ENCODE measurements at places on chromosomes 12 and 14.

- DNase-seq = no peak
Observed at GRCh38 chr12:71671816-71672215, 7.7 kb downstream of the THAP2 start.

DNA sequence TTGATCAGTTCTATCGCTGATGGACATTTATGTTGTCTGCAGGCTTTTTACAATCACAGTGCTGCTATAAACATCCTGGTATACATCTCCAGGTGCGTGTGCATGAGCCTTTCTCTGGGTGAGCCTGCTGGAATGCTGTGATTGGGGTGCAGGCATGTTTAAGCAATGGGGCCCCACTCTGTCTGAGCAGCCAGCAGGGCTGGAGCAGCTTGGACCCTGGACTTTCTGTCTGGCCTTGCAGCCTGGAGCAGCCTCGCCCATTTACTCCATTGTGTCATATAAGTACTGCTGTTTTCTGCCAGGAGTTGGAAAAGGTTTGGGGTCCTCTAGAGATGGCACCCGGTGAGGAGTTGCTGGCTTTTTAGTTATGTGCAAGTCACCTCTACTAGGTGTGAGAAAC, 199.0 kb downstream of the KIF26A start:
- no peak for DNase-seq

- DNase-seq = no peak
Observed at GRCh38 chr12:31431721-31432240, 105.8 kb upstream of the SINHCAF start.

GRCh38 chr12:80714846-80715245, 1.9 kb upstream of the MYF5 start:
- no peak for DNase-seq

- no peak for DNase-seq
Observed at GRCh38 chr14:49926803-49927202, 33.9 kb downstream of the ARF6 start.

DNA sequence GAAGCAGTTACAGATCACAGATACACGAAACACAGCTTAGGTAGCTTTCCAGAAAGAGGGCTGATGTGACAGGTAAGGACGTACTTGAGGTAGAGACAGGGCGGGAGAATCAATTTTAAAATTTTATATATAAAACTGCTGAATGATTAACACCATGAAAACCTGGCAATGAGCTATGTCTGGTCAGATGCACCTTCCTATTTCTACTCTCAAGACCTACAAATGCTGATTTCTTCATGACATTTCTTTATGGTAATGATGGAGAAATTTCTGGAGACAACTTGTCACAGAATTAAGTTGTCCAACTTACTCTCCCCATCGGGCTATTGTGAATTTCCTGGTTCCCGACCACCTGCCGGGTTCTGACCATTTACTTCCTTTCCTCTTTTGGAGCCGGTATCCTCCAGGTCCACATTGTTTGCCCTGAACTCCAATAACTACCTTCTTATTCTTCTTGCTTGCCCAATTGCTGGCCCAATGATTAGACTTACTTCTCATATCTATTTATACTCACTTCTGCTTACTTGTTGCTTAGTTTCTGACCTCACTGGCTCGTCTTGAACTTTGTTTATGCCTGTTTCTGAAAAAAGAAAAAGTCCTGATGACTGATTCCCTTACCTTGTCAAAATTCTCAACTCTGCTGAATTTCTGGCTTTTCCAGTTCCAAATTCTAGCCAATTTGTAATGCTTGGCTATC, 12.8 kb upstream of the ATP2B1 start:
- no peak for DNase-seq

DNA sequence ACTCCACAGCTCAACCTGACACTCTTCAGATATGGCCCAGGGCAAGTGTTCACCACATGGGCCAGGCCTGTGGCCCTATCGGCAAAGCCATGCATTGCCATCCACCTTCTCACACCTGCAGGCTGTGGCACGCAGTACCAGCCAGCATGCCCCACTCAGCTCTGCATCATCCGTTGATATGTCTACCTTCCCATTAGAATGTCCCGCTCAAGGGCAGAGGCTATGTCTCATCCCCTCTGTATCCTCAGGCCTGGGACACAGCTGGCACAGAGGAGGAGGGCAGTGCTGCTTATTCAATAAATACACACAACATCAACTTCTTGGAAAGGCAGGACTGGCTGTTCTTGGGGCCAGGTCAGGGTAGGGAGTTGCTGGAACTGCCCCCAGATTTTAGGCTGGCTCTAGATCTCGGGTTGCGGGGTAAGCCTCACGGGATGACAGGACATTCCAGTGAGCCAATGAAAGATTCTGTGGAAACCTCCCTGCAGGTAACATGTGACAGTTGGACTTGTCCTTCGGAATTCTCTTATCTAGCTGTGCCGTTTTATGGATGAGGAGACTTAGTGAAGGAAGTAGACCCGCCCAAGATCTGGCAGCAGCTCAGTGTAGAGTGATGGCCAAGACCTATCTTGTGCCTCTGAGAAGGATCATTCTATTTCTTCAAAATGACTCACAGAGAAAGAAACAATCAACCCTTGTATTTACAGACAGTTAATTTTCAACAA, 25.6 kb downstream of the SYNE3 start:
- DNase-seq = no peak

DNA sequence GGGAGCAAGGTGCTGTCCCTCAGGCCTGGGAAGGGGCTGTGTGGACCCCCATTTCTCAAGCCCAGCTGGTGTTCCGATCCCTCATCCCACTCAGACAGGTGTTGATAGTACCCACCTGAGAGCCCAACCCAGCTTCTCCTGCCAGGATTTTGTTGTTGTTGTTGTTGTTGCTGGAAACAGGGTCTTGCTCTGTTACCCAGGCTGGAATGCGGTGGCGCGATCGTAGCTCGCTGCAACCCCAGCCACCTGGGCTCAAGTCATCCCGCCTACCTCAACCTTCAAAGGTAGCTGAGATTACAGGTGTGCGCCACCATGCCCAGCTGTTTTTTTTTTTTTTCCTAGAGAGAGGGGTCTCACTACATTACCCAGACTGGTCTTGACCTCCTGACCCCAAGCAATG, 209.9 kb downstream of the PHETA1 start:
- DNase-seq = no peak

DNA sequence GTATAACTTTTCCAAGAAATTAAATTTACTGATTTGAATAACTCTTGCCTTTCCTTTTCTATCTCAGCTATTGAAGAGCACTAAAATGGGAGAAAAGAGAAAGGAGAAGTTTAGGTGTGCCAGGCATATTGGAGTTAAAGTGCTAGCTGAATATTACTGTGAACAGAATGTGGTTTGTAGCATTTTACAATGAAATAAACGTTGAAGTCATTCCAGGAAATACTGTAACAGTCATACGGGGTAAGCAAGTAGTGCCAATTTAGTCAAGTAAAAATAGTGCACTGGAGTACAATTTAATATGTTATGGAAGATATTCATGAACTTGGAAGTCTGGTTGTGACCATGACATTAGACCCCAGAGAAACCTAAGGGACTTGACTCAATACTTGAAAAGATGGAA, 62.1 kb downstream of the E2F7 start:
- DNase-seq = no peak

DNA sequence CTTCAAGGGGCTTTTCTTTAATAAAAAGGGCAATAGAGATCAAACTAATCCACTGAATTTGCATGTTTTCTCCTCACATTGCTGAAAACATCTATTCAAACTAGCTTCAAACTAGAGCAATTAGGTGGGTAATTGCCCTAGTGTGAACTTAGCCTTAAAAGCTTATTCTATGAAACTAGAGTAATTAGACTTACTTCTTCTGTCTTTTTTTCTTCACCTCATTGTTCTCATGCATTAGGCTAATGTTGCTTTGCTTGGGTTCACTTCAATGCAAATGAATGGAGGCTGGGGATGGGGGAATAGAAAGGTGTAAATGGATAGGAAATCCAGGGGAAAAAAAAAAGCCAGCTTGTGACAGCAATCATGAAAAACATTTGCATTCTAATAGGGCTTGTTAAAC, 414.8 kb upstream of the LMO3 start:
- DNase-seq = no peak

DNA sequence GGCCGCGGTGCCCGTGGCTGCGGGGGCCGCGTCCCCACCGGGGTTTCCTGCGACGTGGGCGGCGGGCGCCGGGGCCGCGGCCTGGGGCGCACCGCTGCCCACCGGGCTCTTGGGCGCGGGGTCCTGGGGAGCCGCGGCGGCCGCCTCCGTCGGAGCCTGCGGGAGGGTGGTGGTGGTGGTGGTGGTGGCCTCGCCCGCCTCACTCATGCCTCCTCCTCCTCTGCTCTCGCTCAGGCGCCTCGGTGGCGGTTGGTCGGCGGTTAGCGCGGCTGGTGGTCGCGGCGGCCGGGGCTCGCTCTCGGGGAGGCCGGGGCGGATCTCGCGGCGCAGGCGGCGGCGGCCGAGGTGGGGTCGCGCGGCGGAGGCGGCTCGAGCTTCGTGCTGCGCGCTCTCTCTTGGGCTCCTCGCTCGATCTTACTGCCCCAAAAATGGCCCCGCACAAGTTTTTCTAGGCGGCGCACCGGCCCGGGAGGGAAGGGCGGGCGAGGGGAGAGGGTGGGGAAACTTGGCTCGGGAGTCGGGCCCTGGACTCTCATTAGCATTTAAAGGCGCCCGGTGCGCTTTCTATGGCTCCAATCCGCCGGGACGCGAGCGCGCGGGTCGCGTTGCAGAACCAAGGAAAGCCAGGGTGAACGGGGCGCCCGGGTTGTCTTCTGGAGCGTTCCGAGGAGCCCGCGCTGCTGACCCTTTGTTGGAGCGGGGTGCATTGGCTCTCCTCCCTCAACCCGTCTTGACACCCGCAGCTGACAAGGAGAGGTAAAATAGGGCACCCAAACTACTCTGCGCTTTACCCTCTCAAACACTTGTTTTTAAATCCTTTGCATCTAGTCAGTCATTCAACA, at the start of gene YBX3:
YBX3 (minus strand) TSS at position 419 of the 842 bp plus-strand sequence; CDS start at position 207, 212 bp downstream.
- peak; percentile 48 for DNase-seq

GRCh38 chr14:100045642-100046344, 19.4 kb upstream of the EVL start:
- DNase-seq = no peak

DNA sequence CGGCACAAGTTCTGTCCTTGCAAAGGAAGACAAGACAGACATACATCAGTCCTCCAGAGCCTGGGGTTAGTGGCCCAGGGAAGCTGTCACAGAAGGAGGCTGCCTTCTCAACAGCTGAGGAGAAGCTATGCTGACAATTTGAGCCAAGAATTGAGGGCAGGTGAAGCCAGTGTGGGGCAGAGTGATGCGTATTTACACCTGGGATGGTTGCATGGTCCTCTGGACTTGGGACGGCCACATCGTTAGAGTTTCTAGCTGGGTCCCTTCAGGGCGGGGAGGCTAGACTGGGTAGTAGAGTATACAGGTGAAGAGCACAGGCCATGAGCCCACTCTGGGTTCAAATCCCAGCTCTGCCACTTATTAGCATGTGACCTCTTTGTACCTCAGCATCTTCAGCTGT, 16.5 kb downstream of the KRT85 start:
- DNase-seq = no peak

- DNase-seq = no peak
Observed at GRCh38 chr12:24116548-24116947, 167.1 kb upstream of the SOX5 start.

DNA sequence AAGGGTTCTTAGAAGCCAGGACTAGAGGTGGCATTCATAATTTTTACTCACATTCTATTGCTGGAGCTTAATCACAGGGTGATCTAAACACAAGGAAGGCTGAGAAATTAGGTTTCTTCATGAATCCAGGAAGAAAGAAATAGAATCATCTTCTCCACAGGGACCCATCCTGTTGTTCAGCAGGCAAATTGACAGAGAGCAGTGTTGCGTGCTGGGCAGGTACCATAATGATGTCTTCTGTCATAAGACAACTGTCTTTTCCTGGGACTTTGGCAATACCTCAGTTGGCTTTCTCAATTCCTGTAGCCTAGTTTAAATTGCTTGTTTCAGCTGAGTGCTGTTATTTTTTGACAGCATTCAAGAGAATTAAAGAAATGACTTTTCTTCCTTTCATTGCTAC, 468.0 kb upstream of the SYT1 start:
- DNase-seq = no peak

DNA sequence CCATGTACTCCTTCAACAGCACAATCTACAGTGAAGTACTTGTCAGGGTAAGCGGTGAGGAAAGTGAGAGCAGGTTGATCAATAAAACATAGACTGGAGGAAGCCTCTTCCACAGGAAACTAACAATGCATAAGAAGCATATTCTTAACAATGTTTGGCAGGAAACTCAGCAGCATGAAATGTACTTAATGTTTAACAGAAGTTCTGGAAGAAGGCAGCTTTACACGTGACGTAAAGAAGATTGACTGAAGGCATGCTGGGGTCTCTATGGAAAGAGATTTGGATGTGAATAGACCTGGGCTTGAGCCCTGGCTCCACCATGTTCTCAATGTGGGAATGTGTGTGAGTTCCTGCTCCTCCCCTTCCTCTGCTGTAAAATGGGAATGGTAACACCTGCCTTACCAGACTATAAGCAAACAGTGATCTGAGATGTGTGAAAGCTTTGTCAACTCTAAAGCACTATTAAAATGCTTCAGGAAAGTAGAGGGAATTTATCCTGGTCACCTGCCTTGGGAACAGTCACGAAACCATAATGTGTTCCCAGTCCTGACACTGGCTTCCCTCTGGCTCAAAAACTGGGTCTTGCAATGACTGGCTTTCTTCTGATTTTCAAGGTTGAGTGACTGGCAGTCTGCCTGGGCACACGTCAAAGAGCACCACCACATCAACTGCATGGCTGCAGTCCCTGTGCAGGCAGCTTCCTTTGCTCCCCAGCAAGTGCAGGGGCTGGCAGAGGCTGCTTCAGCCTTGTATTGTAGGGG, 384.6 kb downstream of the APAF1 start:
- DNase-seq = no peak

GRCh38 chr14:49622022-49622607, 1.5 kb downstream of the MGAT2 start:
- no peak for DNase-seq

- DNase-seq = no peak
Observed at GRCh38 chr12:60148831-60149230, 553.0 kb downstream of the SLC16A7 start.

DNA sequence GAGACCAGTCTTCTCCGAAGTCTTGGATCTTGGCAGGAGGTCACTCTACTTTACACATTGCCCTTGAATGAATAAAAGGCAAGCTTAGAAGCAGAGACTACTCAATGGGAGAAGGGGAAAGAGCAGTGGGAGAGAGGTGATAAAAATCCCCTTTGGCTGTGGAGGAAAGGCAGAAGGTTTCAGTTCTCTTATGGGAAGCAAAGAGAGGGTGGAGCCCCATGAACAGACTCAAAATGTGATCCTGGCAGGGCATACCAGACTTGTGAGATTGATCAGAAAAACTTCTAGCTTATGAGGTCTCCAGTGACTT, 49.6 kb upstream of the HECTD1 start:
- no peak for DNase-seq

GRCh38 chr12:114658002-114658441, 26.0 kb downstream of the TBX3 start:
- DNase-seq = no peak

- no peak for DNase-seq
Observed at GRCh38 chr14:87185961-87186560, 806.9 kb downstream of the GALC start.
